Thyroid gland (tissue), 4 donors: ENCODE measurements at places on chromosomes 4 and X.
A peak's percentile ranks its signal among the peaks of the same experiment; 100 is the strongest.

- no peak for DNase-seq
Observed at GRCh38 chrX:33178218-33178617, 33.1 kb downstream of the DMD start.

GRCh38 chr4:88698519-88698918, 890 bp upstream of the NAP1L5 start:
- DNase-seq, result no peak

DNA sequence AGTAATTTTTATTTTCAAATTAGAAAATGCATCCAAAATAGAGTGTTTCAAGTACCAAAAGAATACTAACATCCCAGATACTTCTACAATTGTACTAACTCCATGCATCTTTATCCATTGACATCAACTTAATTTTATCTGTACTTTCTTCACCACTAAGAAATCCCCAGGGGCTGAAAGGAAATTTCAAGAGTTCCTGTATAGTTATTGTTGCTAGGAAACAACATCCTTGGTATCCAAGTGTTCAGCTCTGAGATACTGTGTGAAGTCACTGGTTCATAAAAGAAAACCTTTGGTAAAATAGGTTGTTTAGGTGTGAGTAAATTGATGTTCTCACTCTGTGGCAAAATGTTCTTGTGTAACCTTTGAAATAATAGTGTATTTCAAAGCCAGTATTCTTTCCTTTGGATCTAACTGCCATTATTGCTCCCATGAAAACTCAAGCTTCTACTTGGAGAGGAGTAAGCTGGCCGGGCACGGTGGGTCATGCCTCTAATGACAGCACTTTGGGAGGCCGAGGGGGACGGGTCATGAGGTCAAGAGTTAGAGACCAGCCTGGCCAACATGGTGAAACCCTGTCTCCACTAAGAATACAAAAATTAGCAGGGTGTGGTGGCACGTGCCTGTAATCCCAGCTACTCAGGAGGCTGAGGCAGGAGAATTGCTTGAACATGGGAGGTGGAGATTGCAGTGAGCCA, 72.9 kb downstream of the COMMD8 start:
- DNase-seq, result no peak

DNA sequence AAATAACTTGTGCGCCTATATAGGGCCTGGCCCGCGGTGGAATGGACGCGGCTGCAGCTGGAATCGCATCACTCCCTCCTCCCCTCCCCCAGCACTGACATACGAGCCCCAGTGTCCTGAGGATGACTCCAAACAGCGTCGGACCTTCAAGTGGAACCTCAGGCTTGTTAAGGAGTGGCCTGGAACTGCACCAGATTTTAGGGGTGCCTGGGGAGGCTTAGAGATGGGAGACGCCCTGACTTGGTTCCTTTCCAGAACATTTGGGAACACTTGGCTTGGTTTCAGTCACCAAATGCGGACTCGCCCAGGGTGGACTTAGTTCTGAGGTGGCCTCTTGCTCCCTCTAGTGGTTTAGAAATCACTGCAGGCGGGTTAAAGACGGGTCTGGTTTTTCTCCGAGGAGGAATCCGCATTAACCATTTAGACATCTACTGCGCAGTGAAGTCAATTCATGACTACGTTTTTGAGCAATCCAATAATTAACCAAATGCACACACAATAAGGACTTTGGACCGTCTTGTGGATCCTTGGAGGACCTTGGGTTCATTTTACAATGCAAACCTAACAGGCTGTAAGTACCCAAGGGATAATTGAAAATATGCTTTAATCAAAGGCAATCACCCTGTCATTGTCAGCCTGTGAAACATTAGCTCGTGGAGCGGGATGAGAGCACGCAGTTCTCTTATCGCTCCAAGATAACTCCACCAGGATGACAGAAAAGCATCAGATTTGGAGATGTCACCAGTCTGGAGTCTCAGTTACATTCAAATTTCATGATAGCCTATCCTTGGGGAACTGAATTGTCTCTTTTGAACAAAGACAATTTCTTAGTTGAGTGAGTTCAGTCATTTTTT, 11.2 kb upstream of the PDGFRA start:
- peak; percentile 67 for DNase-seq
